ENCODE measurements at places on chromosomes 12 and 14.

DNA sequence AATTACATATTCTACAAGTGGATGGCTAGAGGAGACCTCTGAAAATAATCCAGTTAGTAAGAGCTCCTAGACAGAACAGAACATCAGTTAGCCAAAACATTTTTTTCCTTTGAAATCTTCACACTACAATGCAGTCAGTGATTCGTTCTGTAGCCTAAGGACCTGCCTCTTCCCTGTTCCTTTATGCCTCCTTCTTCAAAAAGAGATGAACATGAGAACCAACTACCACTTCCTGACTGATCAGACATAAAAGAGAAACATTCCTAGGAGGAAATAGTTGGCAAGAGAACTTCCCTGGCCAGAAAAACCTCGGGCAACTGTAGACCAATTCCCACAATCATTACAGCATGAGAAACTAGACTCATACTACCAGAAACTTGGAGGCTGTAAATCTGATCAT is 29.4 kb downstream of the ITPR2 start:
- no peak for DNase-seq

GRCh38 chr14:86035882-86036281 is 505.9 kb downstream of the FLRT2 start:
- no peak for DNase-seq

- no peak for DNase-seq
Measured at GRCh38 chr14:69267492-69267891, 7.5 kb downstream of the GALNT16 start.

GRCh38 chr12:85626001-85626783 is 210.0 kb downstream of the RASSF9 start:
- DNase-seq = no peak

DNA sequence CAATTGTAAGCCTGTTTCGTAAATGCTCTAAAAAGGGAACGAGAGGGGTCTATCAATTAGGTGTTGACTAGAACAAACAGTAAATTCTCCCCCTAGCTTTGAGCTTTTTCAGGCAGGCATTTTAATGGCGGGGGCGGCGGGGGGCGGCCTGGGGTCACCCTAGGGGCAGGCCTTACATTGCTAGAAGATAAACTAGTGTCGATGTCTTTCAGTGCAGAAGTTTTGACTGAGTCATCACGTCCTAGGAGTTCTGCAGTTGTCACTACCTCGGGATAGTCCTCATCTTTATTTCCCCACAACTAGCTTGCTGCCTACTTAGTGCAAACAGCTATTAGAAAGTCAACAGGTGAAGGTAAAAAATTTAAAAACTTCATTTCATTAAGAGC is 1.6 kb downstream of the ATP6V1D start:
- DNase-seq = no peak

Data from CD4-positive, alpha-beta T cell treated with Interferon gamma for 1 hour (primary cell).